ENCODE measurements at places on chromosomes 16 and 17. TPM values are rescaled to one million over a fixed set of nuclear protein-coding genes. Genes with fewer than 3 reads are reported as not detected.
A peak's percentile ranks its signal among the peaks of the same experiment; 100 is the strongest.

DNA sequence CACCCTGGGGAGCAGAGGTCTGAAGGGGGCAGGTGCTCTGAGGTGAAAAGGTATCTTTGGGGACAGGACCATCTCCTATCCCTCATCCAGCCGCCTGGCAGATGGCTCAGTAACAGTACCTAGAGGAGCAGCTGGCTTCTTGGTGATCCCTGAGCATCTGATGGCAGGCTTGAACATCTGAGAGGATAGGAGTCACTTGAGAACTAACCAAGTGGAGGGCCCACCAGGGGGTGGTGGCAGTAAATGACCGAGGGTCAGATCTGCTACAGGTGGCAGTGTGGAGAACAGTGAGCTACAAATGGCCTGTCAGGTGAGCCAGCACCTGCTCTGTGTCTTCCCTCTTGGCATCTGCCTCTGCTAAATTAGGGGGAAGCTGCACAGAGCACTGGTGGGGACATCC lies 13.8 kb downstream of the HROB start:
- no peak overlapping the region for H3K27ac ChIP-seq
- no peak overlapping the region for H3K4me3 ChIP-seq
- H3K4me1 ChIP-seq, result no peaks in the 10 kb centered on the region
- no peaks in the 10 kb centered on the region for H3K27me3 ChIP-seq
- DNase-seq, result no peak
- H3K36me3 ChIP-seq, result no peaks in the 10 kb centered on the region

GRCh38 chr16:83433201-83433600 lies 374.6 kb upstream of the HSBP1 start:
- no peaks in the 10 kb centered on the region for H3K4me1 ChIP-seq
- no peak overlapping the region for H3K27ac ChIP-seq
- H3K27me3 ChIP-seq, result peaks cover 9% of the 10 kb centered on the region
- no peak overlapping the region for H3K4me3 ChIP-seq
- no peak for DNase-seq

DNA sequence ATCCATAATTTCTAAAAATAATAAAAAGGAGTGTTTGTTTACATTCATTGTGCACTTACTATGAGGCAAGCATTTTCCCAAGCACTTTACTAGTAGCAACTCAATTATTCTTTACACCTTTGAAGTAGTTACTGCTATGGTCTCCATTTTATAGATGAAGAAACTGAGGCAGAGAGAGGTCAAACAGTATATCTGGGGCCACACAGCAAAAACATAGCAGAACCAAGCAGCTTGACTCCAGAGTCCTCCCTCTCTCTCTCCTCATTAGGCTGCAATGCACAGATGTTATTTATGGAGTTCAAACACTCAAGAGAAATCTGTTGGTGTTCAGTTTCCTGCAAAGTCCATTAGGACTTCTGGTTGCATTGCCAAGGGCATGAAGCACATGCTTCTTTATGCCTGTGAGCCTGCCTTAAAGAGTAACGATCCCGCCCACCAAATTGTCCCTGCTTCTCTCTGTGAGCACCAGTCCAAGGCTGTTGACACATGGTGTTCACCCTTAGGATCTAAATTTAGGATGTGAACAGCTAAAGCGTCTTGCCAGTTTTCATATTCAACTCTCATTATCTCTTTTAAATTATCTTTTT lies 44.0 kb downstream of the GPRC5B start:
- no peak overlapping the region for H3K27ac ChIP-seq
- no peak for DNase-seq
- no peaks in the 10 kb centered on the region for H3K4me1 ChIP-seq
- H3K4me3 ChIP-seq, result no peak overlapping the region
- peaks cover 13% of the 10 kb centered on the region for H3K27me3 ChIP-seq

- peaks cover 33% of the 10 kb centered on the region for H3K4me1 ChIP-seq
- peak overlapping the region; percentile 20 for H3K4me3 ChIP-seq
- peak overlapping the region; percentile 93 for H3K27ac ChIP-seq
- DNase-seq, result no peak
Measured at GRCh38 chr17:82219083-82219482, 6.4 kb upstream of the CCDC57 start.

DNA sequence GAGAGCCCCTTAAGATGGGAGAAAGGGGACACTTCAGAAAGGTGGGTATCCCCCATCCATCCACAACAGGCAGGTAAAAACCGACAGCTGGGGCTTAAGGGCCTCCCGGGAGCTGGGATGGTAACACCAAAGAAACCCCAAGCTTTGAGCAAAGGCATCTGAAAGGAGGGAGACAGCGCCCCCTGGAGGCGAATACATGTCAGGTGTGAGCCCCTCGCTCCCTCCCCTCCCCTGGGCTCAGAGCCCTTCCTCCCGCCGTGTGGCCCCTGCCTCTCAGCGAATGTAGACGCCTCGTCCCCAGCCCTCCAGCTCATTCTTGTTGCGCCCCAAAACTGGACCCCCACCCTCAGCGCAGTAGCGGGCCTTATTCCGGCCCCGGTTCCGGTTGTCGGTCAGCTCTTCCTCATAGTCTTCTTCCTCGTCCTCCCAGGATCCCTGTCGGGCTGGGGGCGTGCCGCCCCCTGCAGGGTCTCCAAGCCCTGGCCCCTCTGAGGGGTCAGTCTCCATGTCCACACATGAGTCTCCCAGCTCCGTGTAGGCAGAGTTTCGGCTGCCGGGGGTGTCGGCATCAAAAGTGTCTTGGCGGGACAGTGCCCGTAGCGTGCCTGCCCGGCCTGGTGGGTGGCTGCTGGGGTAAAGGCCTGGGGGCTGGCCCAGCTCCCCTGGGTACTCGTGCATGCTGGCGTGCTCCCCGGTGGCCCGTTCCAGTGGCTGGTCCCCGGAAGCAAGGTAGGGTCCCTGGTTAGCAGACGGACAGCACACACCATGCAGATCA lies 9.1 kb upstream of the ARL5C start:
- no peaks in the 10 kb centered on the region for H3K36me3 ChIP-seq
- no peak overlapping the region for H3K27ac ChIP-seq
- DNase-seq, result peak; percentile 83
- no peaks in the 10 kb centered on the region for H3K4me1 ChIP-seq
- H3K4me3 ChIP-seq, result no peak overlapping the region

DNA sequence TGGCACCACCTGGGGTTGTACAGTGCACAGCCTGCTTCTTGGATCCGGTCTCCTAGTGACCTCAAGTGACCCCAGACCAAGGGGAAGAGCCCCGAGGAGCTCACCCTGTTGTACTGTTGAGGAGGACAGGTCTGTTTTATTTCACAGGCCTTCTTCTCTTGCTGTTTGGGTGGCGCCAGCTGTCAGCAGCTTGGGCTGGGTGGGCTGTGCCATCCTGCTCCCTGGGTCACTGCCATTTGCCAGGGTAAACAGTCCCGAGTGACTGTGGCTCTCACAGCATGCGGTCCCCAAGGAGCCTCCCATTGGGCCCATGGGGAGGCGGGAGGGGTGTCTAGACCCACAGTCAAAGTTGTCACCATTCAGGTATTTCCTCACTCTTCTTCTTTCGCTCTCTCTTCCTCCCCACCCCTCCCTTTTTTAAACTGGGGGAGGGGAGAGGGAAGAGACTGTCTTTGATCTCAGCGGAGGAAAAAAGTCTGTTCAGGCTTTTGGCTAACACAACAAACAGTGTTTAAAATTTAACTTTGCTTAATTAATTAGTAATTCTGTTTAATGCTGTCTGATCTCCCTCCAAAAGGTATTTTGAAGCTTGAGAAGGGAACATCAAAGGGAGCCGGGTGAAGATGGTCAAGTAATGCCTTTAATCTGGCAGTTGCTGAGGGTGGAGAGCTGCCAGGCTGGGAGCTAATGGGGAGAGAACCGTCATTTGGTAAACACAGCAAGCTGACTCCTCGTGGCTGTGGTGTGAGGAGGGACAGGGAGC lies 64.0 kb downstream of the SNX20 start:
- H3K36me3 ChIP-seq, result no peaks in the 10 kb centered on the region
- DNase-seq, result no peak
- H3K4me3 ChIP-seq, result no peak overlapping the region

- H3K27ac ChIP-seq, result peak overlapping the region; percentile 69
- H3K4me3 ChIP-seq, result no peak overlapping the region
- peaks cover 25% of the 10 kb centered on the region for H3K4me1 ChIP-seq
Measured at GRCh38 chr17:77420095-77420803, 279.5 kb downstream of the SEC14L1 start.

DNA sequence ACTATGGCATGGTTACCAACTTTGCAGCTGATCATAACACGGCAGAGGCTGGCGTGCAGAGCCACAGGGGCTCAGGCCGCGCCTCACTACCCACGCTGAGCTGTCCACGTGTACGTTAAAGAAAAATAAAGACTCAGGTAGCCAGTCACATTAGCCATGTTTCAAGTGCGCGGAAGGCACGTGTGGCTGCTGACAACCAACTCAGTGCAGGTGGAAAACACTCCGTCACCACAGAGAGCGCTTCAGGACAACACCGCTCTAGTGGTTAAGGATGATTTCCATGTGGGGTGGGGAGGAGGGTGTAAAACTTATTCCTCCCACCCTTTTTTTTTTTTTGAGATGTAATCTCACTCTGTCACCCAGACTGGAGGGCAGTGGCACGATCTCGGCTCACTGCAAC lies 33.8 kb downstream of the ZCCHC14 start:
- H3K4me1 ChIP-seq, result peaks cover 22% of the 10 kb centered on the region
- H3K27me3 ChIP-seq, result no peaks in the 10 kb centered on the region
- no peak overlapping the region for H3K4me3 ChIP-seq
- no peak for DNase-seq
- peaks cover 4% of the 10 kb centered on the region for H3K36me3 ChIP-seq

GRCh38 chr17:21166595-21167210 lies 39.9 kb downstream of the DHRS7B start:
- no peaks in the 10 kb centered on the region for H3K27me3 ChIP-seq
- peaks cover 3% of the 10 kb centered on the region for H3K4me1 ChIP-seq
- no peak for DNase-seq
- H3K4me3 ChIP-seq, result no peak overlapping the region

Gene TBX2
- total RNA-seq, result 0.08 TPM

Gene APRT
- 142 TPM for total RNA-seq

Gene PPL
- not detected for total RNA-seq
